ENCODE measurements at places on chromosomes 4 and X.
A peak's percentile ranks its signal among the peaks of the same experiment; 100 is the strongest.

- DNase-seq = peak; percentile 34
Measured at GRCh38 chrX:8345473-8345872, 119.2 kb upstream of the VCX3B start.

GRCh38 chr4:187171706-187172339 lies 448.2 kb upstream of the FAT1 start:
- no peak for DNase-seq

DNA sequence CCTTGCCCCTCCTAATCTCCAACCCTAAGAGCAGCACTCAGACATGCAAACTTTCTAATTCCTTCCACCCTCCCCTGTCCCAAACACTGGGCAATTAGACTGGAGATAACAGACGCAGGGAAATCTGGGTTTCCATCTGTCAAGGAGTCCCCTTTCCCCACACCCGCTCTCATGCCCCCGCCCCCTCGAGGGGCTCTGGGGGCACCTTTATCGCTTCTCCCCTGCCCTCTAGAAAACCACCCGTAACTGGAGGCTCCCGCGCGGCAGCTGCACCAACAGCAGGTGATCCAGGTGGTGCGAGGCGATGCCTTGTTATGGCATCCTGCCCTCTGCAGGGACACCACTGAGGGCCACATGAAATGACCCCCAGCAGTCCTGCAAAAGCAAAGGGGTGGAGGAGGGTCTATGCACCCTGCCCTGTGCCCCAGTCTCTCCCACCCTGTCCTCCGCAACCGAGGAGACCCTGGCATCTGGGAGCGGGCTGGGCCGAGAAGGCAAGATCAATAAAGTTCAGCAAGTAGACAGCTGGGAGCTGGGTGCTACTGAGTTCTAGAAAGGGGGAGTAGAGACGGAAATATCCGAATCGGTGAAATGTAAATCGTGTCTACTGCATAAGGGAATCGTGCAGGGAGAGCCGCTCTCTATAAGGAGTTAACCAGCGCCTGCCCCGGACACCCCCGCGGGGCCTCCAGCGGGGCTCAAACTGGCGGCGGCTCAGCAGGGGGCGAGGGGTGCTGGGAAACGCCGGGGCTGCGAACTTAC lies 1.6 kb downstream of the KCTD8 start:
- DNase-seq = no peak

- no peak for DNase-seq
Measured at GRCh38 chr4:186759990-186760389, 36.3 kb upstream of the FAT1 start.

GRCh38 chrX:40844471-40844870 lies 109.1 kb upstream of the MED14 start:
- no peak for DNase-seq

DNA sequence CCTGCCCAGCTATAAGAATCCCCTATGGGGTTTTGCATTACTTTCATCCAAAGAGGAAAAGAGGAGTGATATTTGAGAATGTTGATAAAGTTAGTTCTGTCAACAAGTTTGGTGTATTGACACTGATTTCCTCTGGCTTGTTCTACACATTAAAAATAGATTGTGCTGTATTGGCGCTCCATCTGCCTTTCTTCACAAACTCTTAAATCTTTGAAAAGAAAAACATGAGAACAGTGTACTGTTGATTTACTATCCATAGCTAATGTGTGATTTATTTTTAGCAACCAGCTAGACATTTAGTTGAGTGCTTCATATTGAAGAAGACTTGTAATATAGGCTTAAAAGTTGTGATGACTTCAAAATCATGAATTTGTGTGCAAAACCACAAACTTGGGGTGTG lies 261.2 kb upstream of the ANKRD50 start:
- DNase-seq = no peak

DNA sequence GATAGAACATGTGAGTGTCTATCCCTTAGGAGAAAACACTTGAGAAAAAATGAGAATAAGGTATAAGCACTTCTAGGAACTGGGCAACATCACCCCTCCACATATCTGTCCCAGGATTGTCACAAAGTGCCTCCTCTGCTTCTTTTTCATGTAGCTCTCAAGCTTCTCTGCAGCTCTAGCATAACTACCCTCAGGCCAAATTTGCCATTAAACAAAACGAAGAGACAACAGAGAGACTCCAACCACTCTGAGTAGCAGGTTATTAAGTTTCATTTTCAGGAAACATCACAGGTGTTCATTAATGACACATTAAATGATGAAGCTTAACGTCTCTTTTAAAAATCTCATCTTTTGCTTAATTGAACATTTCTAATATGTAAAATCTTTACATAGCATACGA lies 580.0 kb downstream of the GALNTL6 start:
- no peak for DNase-seq
